B cell (primary cell): ENCODE measurements at places on chromosomes 1 and 21. TPM values are rescaled to one million over a fixed set of nuclear protein-coding genes. Genes with fewer than 3 reads are reported as not detected.

PFKFB2 gene
- total RNA-seq, result 15.6 and 18.2 TPM in 2 replicates

A3GALT2 gene
- not detected in 2 replicates for total RNA-seq

LRRC71 gene
- not detected in 2 replicates for total RNA-seq

TCHH gene
- not detected in 2 replicates for total RNA-seq

CYP4A11 gene
- total RNA-seq, result not detected in 2 replicates

LCE3E gene
- not detected in 2 replicates for total RNA-seq

CFAP141 gene
- not detected in 2 replicates for total RNA-seq

AIRE gene
- total RNA-seq, result 0.24 TPM in 1 of 2 replicates, not detected in the other

RUNX3 gene
- 116 and 127 TPM in 2 replicates for total RNA-seq

CACHD1 gene
- total RNA-seq, result not detected in 2 replicates

MFAP2 gene
- total RNA-seq, result not detected in 2 replicates

- H3K27me3 ChIP-seq, result no peaks in the 10 kb centered on the region
These were observed 70.9 kb downstream of the TCP10L start for GRCh38 chr21:32514275-32515055.

- peaks cover 7% of the 10 kb centered on the region for H3K36me3 ChIP-seq
- H3K27me3 ChIP-seq, result no peaks in the 10 kb centered on the region
- peak overlapping the region; percentile 79 for H3K27ac ChIP-seq
- H3K4me1 ChIP-seq, result peaks cover 61% of the 10 kb centered on the region
These were observed 8.3 kb downstream of the IL24 start for GRCh38 chr1:206905295-206906164.

- no peak overlapping the region for H3K4me3 ChIP-seq
- no peak for DNase-seq
- no peaks in the 10 kb centered on the region for H3K36me3 ChIP-seq
- no peak overlapping the region for H3K27ac ChIP-seq
- H3K4me1 ChIP-seq, result peaks cover 23% of the 10 kb centered on the region
These were observed 416.1 kb downstream of the MRPL39 start for GRCh38 chr21:25191141-25191540.

DNA sequence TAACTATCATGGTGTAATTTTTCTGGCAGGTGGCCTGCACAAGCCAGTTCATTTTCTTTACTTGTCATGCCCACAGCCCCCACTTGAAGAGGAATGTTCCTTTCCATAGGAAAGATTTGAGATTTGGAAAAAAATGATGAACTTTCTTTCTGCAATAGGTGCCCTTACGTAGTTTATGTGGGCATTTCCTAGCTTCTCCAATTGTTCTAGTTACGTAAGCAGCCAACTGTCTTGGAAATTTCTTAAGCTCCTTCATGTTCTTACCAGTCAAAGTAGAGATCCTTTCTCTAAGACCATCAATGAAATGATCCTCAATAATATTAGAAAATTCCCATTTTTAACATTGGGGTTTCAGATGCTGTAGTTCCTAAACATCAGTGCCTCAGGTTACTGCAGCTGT is 109.5 kb upstream of the F3 start:
- H3K4me3 ChIP-seq, result no peak overlapping the region
- H3K4me1 ChIP-seq, result no peaks in the 10 kb centered on the region
- no peak for DNase-seq
- no peaks in the 10 kb centered on the region for H3K27me3 ChIP-seq
- H3K36me3 ChIP-seq, result no peaks in the 10 kb centered on the region

- H3K4me3 ChIP-seq, result no peak overlapping the region
- no peak overlapping the region for H3K27ac ChIP-seq
- H3K4me1 ChIP-seq, result no peaks in the 10 kb centered on the region
- no peaks in the 10 kb centered on the region for H3K36me3 ChIP-seq
- H3K27me3 ChIP-seq, result no peaks in the 10 kb centered on the region
These were observed 128.1 kb downstream of the HHAT start for GRCh38 chr1:210456731-210457255.

DNA sequence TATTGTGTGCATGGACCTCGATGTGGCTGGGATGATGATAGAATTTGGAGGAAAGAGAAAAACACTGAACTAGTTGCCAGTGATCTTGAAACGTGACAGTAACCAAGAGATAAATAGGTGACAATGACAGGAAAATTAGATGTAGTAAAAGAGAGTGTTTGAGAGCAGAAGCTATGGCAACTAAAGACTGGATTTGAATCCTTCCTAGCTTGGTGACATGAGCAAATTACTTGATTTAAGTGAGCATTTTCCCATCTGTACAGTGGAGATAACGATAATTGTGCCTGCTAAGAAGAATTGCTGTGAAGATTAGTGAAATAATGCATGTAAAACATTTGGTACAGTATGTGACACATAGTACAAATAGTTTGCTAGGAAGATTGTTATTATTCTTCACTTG is 12.7 kb downstream of the TTC3 start:
- no peaks in the 10 kb centered on the region for H3K36me3 ChIP-seq
- H3K4me3 ChIP-seq, result no peak overlapping the region
- H3K27me3 ChIP-seq, result no peaks in the 10 kb centered on the region
- no peak for DNase-seq
- H3K27ac ChIP-seq, result no peak overlapping the region

GRCh38 chr1:40316595-40317393 is at the start of gene COL9A2:
COL9A2 (minus strand) TSS chr1:40317286; CDS start chr1:40317197, 89 bp downstream.
- no peaks in the 10 kb centered on the region for H3K36me3 ChIP-seq
- H3K27me3 ChIP-seq, result no peaks in the 10 kb centered on the region
- peak within 1 kb of the TSS; percentile 35 for H3K27ac ChIP-seq
- H3K4me3 ChIP-seq, result peak within 1 kb of the TSS; percentile 43
- DNase-seq, result peak; percentile 88

DNA sequence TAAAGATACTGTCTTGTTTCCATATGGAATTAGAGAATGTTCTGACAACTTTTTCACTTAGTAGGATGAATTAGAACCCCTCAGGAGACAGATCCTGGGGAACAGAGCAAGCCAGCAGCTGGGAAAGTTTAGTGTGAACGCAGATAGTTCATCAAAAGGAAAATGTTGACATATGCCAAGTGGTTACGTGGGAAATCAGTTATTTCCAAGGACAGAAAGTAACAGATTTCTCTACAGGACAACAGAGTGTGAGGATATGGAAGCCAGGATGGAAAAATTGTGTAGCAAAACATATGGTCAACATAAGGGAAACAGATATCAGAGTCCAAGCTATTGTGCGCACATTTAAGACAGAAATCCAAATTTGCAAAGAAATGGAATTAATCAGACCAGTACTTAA is 419.5 kb downstream of the LRRIQ3 start:
- no peak overlapping the region for H3K27ac ChIP-seq
- H3K36me3 ChIP-seq, result no peaks in the 10 kb centered on the region
- H3K4me3 ChIP-seq, result no peak overlapping the region
- H3K27me3 ChIP-seq, result no peaks in the 10 kb centered on the region
- no peaks in the 10 kb centered on the region for H3K4me1 ChIP-seq

DNA sequence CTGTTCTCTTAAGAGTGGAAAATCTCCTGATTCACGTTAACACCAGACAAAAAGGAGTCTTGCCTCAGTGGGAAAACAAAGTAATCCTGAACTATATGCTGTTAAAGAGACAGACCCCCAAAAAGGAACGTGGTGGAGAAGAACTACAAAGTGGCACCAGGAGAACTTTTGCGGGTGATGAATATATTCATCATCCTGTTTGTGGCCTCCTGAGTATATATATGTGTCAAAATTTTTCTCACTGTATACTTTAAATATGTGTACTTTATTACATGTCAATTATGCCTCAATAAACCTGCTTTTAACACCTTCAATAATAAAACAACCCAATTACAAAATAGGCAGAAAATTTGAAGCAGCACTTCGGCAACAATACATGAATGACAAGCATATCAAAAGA is 31.1 kb downstream of the ZNF644 start:
- DNase-seq, result no peak
- H3K4me3 ChIP-seq, result no peak overlapping the region
- peaks cover 1% of the 10 kb centered on the region for H3K36me3 ChIP-seq
- peaks cover 60% of the 10 kb centered on the region for H3K4me1 ChIP-seq

DNA sequence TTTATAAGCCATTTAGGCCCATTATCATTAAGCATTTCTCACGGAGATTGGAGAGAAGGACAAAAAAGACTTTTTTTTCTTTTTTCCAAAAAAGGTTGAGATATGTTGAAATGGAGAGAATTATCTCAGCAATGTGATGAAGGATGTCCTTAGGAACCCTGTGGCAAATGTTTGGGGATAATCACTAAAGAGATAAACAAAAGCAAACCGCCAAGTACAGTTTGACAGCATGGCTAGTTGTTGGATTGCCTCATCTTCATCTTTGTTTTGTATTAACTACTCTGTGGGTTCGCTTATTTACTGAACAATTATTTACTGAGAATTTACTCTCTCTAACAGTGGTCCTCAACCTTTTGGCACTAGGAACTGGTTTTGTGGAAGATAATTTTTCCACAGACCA is 97.4 kb upstream of the HP1BP3 start:
- H3K27ac ChIP-seq, result no peak overlapping the region
- no peaks in the 10 kb centered on the region for H3K4me1 ChIP-seq

DNA sequence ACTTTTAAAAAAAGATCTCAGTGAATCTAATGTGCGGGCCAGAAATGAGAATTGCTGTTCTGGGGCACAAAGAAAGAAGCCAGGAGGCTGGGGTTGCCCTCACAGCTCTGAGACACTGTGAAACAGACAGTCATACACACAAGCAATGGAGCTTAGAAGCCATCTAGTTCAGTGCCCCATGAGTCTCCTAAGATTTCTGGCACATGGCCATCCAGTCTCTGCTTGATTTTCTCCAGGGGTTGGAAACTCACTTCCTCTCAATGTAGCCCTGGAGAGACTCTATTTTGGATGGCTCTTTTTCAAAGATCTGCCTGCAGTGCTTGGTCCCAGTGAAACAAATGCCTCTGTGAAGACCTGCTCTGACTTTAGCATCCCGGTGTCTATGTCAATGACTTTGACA is 38.6 kb downstream of the KCNN3 start:
- DNase-seq, result no peak
- no peak overlapping the region for H3K27ac ChIP-seq
- no peaks in the 10 kb centered on the region for H3K36me3 ChIP-seq
- no peaks in the 10 kb centered on the region for H3K27me3 ChIP-seq

DNA sequence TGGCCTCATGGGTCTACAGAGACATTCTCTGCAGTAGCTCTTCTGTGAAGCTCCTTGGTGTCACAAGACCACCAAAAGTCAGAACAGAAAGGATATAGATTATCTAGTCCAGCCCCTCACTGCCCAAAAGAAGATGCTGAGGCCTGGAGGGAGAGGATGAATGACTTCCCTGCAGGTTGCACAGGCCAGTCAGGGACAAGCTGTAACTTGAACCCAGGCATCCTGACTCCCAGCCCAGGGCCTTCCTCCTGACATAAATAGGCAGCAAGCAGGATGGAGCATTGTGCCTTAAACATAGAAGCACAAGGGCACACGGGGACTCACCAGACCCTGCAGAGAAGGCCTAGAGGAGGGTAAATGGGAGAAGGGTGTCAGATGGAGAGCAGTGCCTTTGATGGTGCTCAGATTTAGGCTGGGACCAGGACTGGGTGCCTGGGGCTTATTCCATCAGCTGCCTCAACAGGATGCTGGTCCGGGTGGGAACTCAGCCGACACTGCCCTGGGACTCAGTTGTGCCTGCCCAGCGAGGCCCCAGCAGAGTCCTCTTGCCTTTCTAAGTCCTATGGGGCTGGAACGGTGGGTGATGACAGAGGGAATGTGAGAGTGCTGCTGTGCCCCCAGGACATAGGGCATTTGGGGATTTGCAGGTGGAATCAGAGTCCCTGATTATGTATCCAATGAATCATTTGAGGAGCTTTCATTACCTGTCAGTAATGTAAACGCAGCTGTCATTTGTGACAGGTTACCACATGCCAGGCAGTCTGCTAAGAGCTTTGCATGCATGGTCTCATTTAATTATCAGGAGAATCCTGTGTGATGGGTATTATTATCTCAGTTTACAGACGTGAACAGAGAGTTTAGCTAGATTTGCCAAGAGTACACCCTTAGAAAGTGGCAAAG is 13.2 kb downstream of the S100A7A start:
- H3K27me3 ChIP-seq, result peaks cover 10% of the 10 kb centered on the region
- no peak overlapping the region for H3K4me3 ChIP-seq
- H3K36me3 ChIP-seq, result no peaks in the 10 kb centered on the region
- no peaks in the 10 kb centered on the region for H3K4me1 ChIP-seq
- no peak overlapping the region for H3K27ac ChIP-seq

DNA sequence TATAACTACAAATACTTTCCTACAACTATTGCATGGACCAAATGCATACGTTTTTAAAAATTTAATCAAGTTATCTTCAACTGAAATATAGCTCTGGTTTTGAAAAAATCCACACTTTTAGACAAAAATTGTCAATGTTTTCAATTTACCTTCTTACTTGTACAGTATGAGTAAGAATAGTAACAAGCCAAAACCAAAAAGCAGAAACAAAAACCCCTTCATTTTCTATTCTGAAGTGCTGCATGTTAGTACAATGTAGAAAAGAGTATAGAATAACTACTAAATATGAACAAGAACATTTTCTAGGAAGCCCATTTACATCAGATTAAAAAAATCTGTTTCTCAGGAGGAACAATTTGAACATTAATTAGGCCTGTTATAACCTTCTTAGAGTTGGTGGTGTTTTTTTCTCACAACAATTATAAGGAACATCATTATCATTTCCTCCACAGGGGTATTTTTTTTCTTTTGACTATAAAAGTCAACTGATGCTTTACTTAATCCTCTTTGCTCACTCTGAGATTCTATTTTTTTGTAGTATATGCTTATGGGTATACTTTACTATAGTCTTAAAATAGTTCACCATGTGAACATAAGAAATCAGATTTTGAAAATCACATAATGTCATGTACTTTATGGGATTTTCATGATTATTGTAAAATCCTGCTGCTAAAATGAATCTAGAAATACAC is 475.4 kb downstream of the PTBP2 start:
- no peaks in the 10 kb centered on the region for H3K36me3 ChIP-seq
- H3K27ac ChIP-seq, result no peak overlapping the region
- no peaks in the 10 kb centered on the region for H3K27me3 ChIP-seq

DNA sequence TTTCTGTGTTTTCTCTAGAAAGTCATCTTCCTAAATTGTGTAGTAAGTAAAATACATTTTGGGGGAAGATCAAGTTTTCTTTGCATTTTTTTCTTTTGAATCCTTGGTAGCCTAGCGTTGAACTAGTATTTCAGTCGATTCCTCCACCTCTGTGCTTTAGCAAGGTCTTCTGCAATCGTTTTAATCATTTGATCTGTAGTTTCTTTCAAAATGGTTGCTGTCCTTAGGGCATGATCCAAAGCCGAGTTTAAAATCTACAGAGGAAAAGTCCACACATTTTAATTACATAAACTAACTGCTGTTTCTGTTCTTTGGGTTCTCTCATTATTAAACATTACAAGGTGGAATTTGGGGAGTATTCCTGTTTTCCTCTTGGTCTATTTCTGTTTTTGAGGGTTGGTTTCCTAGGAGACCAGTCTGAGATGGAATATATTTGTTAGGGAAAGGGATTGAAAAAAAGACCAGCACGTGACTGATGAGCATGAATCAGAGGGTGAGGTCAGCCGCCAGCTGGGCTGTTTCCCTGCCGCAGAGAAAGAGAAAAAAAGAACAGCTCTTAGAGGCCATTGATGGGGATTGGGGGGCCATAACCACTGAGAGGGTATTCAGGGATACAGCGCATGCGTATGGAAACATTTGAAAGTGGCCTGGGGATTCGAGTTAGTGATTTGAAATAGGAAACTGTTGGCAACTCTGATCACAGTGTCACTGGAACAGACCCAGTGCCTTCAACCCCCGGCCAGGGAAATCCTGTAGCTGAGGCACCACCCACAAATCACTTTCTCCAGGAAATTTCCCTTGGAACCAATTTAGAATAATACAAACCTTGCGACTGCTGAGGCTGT is 40.6 kb downstream of the AKNAD1 start:
- H3K27me3 ChIP-seq, result no peaks in the 10 kb centered on the region
- no peak overlapping the region for H3K4me3 ChIP-seq
- H3K27ac ChIP-seq, result no peak overlapping the region
